ENCODE measurements at places on chromosomes 3 and 15. TPM values are rescaled to one million over a fixed set of nuclear protein-coding genes. Genes with fewer than 3 reads are reported as not detected.

Gene FEZF2
- total RNA-seq: not detected

Gene CXCR6
- 0.48 TPM for total RNA-seq

Gene PIERCE2
- not detected for total RNA-seq

GRCh38 chr3:136984837-136985236 is 27.1 kb downstream of the IL20RB start:
- H3K36me3 ChIP-seq: no peaks in the 10 kb centered on the region
- no peak for DNase-seq
- no peaks in the 10 kb centered on the region for H3K27me3 ChIP-seq
- peak overlapping the region; percentile 4 for H3K27ac ChIP-seq
- no peak overlapping the region for H3K4me3 ChIP-seq

DNA sequence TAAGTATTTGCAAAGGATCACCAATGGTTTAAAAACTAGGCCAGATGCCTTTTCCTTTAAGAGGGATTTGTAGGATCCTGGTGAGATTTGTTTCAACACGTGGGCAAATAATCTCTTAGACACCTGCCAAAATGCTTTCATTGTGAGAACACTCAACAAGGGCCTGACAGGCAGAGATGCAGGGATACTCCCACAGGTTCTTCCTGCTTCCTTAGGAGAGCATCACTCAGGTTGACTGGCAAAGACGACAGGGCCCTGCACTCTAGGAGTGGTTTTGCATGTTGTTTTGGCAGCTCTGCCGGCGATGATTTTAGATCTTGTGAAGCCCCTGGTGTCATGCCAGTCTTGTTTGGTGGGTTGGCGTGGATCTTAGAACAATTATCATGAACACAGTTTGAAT is 184.5 kb downstream of the NR1D2 start:
- H3K4me1 ChIP-seq: no peaks in the 10 kb centered on the region
- no peaks in the 10 kb centered on the region for H3K36me3 ChIP-seq
- DNase-seq: no peak
- no peak overlapping the region for H3K4me3 ChIP-seq
- H3K27ac ChIP-seq: no peak overlapping the region

All from uterus (tissue), 4 donors.